Activated naive CD8-positive, alpha-beta T cell treated with anti-CD3 and anti-CD28 coated beads, Interleukin-2, amount 10 ng/mL, durations not matched to agents 7 days and 5 days (primary cell): ENCODE measurements at places on chromosomes 13 and 19. TPM values are rescaled to one million over a fixed set of nuclear protein-coding genes. Genes with fewer than 3 reads are reported as not detected.

GRCh38 chr13:46137627-46138317 lies 32.9 kb upstream of the CPB2 start:
- H3K4me1 ChIP-seq, result peaks cover 16% of the 10 kb centered on the region
- H3K27ac ChIP-seq, result peak overlapping the region; percentile 31
- no peak for DNase-seq
- no peak overlapping the region for H3K4me3 ChIP-seq

DNA sequence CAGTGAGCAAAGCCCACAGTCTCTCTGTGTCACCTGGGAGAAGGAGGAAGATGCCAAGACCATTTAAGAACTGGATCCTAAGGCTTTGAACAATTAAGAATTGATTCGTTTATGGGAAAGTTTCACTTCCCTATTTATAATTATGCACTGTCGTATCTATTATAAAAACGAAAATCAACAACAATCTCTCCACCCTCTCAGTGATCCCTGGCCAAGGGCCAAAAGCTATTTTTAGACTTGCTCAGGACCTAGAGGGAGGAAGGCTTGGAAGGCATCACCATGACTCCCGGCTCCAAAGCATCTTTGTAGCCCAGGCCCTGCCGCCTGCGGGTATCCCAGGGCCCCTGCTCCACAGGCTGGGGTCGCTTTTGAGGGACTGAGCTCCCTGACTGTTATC lies 1.3 kb downstream of the RHPN2 start:
- H3K27ac ChIP-seq, result no peak overlapping the region
- no peaks in the 10 kb centered on the region for H3K4me1 ChIP-seq
- peaks cover 30% of the 10 kb centered on the region for H3K27me3 ChIP-seq
- no peaks in the 10 kb centered on the region for H3K36me3 ChIP-seq

DNA sequence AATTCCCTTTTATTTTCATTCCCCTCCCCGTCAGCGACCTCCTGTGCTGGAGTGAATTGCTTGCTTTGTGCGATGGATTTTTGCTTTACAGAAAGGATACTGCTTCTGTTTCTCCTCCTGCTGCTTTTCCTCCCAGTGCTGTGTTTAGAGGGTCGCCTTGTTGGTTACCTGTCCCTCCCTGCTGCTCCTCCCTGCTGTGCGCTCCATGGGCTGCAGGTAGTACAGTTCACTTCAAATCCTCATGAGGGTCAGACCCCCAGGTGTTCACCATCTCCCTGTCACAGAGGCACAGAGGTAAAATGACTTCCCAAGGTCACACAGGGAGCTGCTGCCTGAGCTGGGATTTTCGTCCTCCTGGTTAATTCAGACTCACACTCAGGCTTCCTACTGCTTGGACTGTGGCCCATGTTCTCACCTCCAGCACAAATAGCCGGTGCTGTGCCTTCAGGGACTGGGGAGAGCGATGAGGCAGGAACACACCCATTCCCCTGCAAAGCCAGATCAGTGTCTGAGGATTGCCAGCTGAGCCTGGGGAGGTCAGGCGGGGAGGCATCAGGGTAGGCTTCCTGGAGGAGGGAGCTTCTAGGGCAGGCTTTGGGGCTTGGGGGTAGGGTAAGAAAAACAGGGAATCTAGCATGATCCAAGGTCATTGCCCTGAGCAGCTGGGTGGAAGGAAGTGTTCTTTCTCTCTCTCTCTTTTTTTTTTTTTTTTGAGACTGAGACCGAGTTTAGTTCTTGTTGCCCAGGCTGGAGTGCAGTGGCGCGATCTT lies 14.4 kb downstream of the BICRA start:
- H3K36me3 ChIP-seq, result peaks cover 1% of the 10 kb centered on the region
- no peaks in the 10 kb centered on the region for H3K27me3 ChIP-seq
- DNase-seq, result no peak
- no peak overlapping the region for H3K27ac ChIP-seq

DNA sequence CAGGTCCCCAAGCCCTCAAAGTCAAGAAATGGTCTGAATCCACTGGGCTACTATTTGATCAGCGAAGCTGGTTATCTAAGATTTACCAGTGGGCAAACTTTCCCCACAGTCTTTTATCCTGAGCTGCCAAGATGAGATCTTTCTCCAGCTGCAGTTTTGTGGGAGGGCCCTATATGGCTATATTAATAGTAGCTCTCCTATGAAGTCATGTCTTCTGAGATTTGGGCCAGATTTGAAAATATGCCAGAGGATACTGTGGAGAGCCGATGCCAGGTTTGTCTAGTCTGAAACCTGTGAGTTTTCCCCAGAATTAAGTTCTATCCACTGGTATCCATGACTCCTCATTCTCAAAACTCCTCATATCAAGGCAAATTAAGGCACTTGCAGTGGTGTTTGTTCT lies 173.2 kb downstream of the FLT1 start:
- DNase-seq, result no peak
- peaks cover 12% of the 10 kb centered on the region for H3K4me1 ChIP-seq
- H3K27me3 ChIP-seq, result no peaks in the 10 kb centered on the region
- no peaks in the 10 kb centered on the region for H3K36me3 ChIP-seq
- no peak overlapping the region for H3K27ac ChIP-seq
- no peak overlapping the region for H3K4me3 ChIP-seq

GRCh38 chr13:100302391-100302790 lies 213.5 kb downstream of the PCCA start:
- no peak for DNase-seq
- no peak overlapping the region for H3K4me3 ChIP-seq
- H3K4me1 ChIP-seq, result peaks cover 1% of the 10 kb centered on the region
- no peaks in the 10 kb centered on the region for H3K27me3 ChIP-seq
- no peak overlapping the region for H3K27ac ChIP-seq

DNA sequence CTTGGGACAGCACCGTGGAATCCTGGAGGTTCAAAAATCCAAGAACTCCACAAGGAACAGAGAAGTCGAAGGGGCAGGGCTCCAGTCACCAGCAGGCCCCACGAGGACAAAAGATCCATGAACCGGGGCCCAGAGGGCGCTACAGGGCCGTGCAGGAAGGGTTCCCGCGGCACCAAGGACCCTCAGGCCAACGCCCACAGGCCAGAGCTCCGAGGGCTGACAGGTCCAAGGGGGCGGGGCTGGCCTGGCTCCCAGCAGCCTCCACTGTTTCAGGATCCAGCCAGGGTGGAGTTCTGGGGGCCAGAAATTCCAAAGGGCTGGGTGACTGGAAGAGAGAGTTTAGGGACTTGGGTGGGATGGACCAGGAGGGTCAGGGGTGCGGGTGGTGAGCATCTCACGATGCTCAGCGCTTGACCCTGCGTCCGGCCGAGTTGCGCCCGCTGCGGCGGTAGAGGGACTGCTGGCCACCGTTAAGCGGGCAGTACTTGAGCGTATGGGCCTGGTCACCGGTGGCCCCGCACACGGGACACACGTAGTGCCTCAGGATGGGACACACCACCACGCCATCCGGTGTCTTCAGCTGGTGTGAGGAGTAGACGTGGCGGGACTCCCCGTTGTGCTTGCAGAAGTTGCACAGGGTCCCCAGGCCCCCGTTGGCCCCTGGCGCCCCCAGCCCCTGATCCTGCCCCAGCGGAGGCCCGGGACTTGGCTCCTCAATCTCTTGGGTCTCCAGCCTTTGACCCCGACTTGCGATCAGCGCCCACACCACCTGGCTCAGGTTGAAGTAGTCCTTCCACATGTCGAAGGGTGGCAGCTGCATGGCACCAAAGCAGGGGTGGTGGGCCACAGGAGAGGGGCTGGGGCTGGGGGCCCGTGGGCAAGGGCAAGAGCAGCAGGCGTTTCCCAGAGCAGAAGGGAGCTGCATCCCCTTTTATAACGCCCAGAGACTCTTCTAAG lies at the start of gene NANOS2:
NANOS2 (minus strand) TSS at position 905 of the 957 bp plus-strand sequence; CDS start at position 820, 85 bp downstream.
- DNase-seq, result peak; percentile 56
- peaks cover 46% of the 10 kb centered on the region for H3K27me3 ChIP-seq
- no peak within 1 kb of the TSS for H3K27ac ChIP-seq
- peaks cover 20% of the 10 kb centered on the region for H3K4me1 ChIP-seq
- H3K4me3 ChIP-seq, result no peak within 1 kb of the TSS
- no peaks in the 10 kb centered on the region for H3K36me3 ChIP-seq

GRCh38 chr19:51524666-51525264 lies 6.7 kb downstream of the SIGLEC6 start:
- H3K27me3 ChIP-seq, result peaks cover 19% of the 10 kb centered on the region
- no peak overlapping the region for H3K27ac ChIP-seq
- H3K36me3 ChIP-seq, result no peaks in the 10 kb centered on the region
- no peaks in the 10 kb centered on the region for H3K4me1 ChIP-seq
- DNase-seq, result no peak
- H3K4me3 ChIP-seq, result no peak overlapping the region

DNA sequence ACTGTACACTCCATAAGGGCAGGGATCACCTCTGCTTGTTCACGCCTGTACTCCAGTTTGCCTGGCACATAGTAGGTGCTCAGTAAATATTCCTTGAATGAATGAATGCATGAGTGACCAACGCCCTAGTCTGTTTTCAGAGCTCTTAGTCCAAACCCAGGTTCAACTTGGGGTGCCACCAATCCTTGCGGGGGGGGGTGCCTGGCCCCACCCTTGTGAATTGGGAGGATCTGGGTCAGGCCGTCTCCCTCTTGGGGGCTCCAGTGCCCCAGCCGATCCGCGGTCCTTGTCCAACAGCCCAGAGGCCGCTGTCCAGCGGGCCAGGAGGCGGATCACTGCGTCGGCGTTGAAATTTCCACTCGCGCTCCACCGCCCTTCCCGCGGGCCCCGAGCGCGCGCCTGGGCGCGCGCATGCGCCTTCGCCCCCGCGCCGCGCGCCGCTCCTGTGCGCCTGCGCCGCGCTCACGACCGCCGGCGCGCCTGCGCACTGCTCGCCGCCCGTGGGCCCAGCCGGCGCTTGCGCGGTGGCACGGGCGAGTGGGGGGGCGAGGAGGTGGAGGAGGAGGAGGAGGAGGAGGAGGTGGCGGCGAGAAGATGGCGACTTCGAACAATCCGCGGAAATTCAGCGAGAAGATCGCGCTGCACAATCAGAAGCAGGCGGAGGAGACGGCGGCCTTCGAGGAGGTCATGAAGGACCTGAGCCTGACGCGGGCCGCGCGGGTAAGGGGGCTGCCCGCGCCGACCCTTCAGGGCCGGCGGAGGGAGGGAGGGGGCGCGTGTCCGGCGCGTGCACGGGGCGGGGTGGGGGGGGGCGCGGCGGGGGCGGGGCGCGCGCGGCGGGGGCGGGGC lies at the start of gene CRTC1:
CRTC1 (plus strand) TSS at position 572 of the 849 bp plus-strand sequence; CDS start at position 595, 23 bp downstream.
- H3K27ac ChIP-seq, result peak within 1 kb of the TSS; percentile 98
- H3K4me3 ChIP-seq, result peak within 1 kb of the TSS; percentile 91
- DNase-seq, result peak; percentile 98
- no peaks in the 10 kb centered on the region for H3K36me3 ChIP-seq
- peaks cover 11% of the 10 kb centered on the region for H3K4me1 ChIP-seq

- no peak overlapping the region for H3K27ac ChIP-seq
- H3K27me3 ChIP-seq, result no peaks in the 10 kb centered on the region
- peaks cover 6% of the 10 kb centered on the region for H3K36me3 ChIP-seq
- no peak for DNase-seq
- no peak overlapping the region for H3K4me3 ChIP-seq
These were observed 1.9 kb upstream of the SELENOW start for GRCh38 chr19:47776568-47776967.

DNA sequence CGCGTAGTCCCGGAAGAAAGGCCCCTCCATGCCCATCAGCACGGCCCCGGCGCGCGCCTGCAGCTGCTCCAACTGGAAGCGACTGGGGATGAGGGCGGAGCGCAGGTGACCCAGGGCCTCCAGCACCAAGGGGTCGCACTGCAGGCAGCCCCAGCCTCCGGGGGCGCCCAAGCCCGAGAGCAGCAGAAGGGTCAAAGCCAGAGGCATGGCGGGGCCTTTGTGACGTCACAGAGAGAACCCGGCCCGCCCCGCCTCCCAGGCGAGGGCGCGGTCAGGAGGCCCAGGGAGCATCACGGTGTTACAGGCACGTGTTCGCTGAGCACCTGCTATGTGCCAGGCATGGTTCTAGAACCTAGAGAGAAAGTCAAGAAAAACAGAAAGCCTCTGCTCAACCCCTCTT lies at the start of gene IZUMO2:
IZUMO2 (minus strand) TSS at position 294 of the 400 bp plus-strand sequence; CDS start at position 207, 87 bp downstream.
- no peaks in the 10 kb centered on the region for H3K36me3 ChIP-seq
- no peak for DNase-seq
- H3K27me3 ChIP-seq, result peaks cover 3% of the 10 kb centered on the region
- no peak within 1 kb of the TSS for H3K27ac ChIP-seq
- H3K4me1 ChIP-seq, result no peaks in the 10 kb centered on the region

- H3K27ac ChIP-seq, result no peak overlapping the region
- no peaks in the 10 kb centered on the region for H3K27me3 ChIP-seq
- no peaks in the 10 kb centered on the region for H3K36me3 ChIP-seq
These were observed 237.0 kb upstream of the TSHZ3 start for GRCh38 chr19:31586282-31586681.

DNA sequence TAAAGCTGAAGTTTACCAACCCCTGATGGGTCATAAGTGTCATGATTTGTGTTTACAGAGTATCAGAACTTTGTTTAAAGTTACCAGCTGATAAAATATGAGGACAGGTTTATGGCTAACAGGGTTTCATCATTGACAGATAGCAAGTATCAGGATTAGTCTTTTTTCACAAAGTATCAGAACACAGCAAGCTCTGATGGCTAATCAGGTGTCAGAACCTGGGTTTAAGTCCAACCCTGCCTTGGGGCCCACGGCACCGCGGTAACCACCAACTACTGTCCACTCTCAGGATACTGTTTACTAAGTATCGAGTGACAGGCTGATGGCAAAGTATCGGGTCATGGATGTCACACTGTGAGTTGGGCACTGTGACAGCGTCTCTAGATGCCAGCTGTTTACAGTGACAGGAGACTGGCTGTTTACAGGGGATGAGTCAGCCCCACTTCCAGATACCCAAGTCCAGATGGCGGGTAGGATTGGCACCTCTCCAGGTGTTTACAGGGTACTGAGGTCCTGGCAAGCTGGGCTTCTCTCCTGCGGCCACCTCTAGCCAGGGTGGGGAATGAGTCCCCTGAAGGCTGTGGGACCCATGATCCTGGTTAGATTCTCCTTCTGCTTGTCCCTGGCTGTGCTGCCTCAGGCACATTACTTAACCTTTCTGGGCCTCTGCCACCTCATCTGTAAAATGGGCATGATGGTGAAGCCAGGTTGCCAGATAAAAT lies 21.8 kb downstream of the ARRDC2 start:
- peaks cover 1% of the 10 kb centered on the region for H3K27me3 ChIP-seq
- H3K27ac ChIP-seq, result no peak overlapping the region
- H3K36me3 ChIP-seq, result no peaks in the 10 kb centered on the region
- H3K4me1 ChIP-seq, result peaks cover 6% of the 10 kb centered on the region

DNA sequence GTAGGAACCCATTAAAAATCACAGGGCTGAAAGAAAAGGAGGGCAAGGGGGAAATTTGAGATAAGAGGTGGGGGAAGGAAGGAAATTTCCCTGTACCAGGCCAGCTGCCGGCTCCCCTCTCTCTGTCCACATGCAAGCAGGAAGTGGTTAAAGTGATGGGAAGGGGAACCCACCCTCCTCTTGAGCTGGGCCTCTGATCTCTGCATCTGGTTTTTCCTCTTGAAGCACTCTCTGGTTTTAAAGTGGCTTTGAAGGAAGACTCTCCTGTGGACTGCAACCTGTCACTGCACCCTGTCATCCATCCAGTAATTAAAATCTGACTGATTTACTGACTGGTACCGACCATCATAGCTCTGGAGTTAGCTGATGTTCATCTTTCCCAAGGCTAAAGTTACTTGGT lies 239.6 kb downstream of the TSHZ3 start:
- H3K4me3 ChIP-seq, result no peak overlapping the region
- peaks cover 8% of the 10 kb centered on the region for H3K4me1 ChIP-seq
- H3K27me3 ChIP-seq, result peaks cover 22% of the 10 kb centered on the region
- DNase-seq, result no peak
- no peaks in the 10 kb centered on the region for H3K36me3 ChIP-seq
- no peak overlapping the region for H3K27ac ChIP-seq

GRCh38 chr13:74015137-74015536 lies 119.1 kb downstream of the KLF12 start:
- no peak overlapping the region for H3K27ac ChIP-seq
- DNase-seq, result no peak
- no peak overlapping the region for H3K4me3 ChIP-seq

The BORA gene
- total RNA-seq, result 19.9 TPM

The ZNF99 gene
- not detected for total RNA-seq

The SYCN gene
- not detected for total RNA-seq

The SBSN gene
- total RNA-seq, result not detected

The CD79A gene
- 29.8 TPM for total RNA-seq

The CEACAM3 gene
- not detected for total RNA-seq

The DCLK1 gene
- total RNA-seq, result not detected
